Cardiac muscle cell (in vitro differentiated cells and primary cell): ENCODE measurements at places on chromosomes 2 and 18.

DNA sequence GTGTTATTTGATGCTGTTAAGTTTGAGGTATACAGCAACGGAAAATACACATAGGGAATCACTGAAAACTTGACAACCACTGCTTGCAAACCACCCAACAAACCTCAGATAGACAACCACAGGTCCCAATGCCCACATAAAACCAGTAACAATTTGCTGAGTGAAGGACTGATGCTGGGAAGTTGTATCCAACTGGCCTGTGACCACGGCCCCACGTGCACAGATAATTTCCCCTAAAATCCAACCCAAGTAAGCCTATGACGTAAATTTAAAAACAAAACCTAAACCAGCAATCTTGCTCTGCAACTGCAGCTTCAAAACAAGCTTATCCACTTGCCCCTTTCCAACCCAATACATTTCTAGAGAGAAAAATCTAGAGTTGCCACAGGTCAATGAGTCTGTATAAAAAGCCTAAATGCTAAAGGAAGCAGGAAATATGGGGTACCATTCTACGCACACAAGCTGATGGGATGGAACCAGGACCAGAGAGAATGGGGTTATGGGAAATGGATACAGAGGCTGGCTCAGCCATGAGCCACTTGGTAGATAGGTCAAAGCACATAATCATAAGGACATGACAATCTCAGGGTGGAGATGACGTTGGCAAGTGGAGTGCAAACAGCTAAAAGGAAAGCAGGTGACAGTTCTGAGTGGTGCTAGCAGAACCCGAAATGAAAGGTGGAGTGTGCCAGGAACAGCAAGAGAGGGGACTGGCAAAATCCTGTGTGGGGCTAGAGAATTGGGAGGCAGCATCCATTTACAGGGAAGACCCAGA is 27.8 kb upstream of the CREB1 start:
- DNase-seq, result peak; percentile 23

- DNase-seq, result peak; percentile 59
Observed at GRCh38 chr2:71100195-71100964, 29.6 kb downstream of the MCEE start.

DNA sequence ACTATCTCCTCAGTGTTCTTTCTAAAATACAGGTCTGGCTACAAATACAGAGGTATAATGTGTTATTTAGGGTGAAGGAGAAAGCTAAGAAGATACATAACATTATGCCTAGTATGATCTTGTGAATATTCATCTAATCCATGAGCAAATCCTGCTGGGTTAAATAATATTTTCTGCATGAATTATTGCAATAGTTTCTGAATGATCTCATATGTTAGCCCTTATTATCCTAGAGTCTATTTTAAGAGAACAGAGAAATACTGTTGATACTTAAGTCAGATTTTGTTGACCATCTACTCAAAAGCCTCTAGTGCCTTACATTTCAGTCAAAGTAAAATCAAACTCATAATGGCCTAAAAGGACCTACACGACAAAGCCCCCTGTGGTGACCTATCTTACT is 382.3 kb downstream of the FIGN start:
- no peak for DNase-seq

DNA sequence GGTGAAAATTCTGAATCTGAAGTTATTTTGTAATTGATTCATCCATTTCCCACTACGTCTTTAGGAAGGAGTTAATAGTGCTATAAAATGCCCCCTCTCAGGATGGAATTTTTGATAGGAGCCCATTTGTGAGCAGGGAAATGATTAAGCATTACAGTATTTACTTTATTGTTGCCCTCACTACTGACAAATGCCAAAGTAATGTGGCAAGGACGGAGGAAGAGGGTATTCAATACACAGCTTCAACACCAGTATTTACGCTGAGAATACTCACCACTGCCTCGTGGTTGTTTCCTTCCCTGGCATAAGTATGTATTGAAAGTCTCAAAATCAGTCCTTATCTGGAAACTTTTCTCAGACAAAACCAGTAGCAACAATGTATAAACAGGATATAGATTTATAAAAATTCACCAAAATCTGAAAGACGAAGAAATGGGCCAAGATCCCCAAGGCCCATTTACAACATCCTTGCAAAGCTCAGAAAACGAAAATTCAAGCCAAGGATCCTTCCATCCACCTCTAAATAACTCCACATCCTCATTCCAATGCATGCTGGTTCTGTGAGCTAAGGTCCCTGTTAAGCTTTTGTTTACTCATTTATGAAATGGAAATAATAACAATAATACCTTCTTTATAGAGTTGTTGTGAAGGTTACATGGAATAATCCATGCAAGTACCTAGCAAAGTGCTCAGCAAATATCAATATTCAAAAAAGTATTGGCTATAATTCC is 29.3 kb downstream of the FEZ2 start:
- peak; percentile 45 for DNase-seq

DNA sequence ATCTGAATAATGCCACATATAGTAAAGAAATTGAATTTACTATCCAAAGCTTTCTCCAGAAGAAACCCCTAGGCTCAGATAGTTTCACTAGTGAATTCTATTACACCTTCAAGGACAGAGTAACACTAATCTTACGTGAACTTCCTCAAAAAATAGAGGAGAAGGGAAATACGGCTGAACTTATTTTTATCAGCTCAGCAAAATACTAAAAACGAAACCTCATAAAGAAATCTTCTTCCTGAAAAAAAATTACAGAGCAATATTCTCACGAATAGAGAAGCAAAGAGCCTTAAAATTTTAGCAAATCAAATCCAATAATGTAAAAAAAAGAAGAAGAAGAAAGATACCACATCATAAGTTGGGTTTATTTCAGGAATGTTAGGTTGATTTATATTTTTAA is 14.7 kb downstream of the CAPN13 start:
- no peak for DNase-seq

GRCh38 chr2:222928335-222928734 is 67.5 kb downstream of the ACSL3 start:
- DNase-seq, result no peak

GRCh38 chr2:23993736-23994269 is 16.1 kb upstream of the MFSD2B start:
- DNase-seq, result no peak

- DNase-seq, result peak; percentile 46
Observed at GRCh38 chr2:167550448-167550847, 662.2 kb downstream of the XIRP2 start.

- no peak for DNase-seq
Observed at GRCh38 chr18:57748770-57749603, 54.1 kb downstream of the ATP8B1 start.

DNA sequence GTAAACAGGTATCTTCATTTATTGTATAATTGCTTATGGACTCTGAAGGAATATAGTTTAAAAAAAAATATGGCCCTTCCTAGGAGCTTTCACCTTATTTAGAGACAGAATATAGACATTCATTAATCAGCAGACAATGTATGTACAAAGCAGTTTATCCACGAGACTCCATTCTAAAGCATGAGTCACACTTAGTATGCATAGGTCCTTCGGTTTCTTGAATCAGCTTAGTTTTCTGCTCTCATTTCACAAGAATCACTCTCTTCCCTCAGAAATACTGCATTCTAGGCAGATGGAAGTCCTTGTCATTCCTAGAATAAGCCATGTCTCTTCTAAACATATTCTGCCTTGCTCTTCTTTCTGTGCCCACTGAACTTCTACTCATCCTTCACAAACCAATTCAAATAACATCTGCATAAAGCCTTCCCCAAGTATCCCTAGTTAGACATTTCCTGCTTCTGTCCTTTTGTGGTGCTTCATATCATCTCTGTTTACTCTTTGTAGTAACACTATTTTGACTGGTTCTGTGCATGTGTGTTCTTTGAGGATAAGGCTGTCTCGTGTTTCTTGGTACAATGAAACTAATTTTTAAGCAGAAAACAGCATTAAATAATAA is 84.5 kb downstream of the PTRHD1 start:
- peak; percentile 53 for DNase-seq

DNA sequence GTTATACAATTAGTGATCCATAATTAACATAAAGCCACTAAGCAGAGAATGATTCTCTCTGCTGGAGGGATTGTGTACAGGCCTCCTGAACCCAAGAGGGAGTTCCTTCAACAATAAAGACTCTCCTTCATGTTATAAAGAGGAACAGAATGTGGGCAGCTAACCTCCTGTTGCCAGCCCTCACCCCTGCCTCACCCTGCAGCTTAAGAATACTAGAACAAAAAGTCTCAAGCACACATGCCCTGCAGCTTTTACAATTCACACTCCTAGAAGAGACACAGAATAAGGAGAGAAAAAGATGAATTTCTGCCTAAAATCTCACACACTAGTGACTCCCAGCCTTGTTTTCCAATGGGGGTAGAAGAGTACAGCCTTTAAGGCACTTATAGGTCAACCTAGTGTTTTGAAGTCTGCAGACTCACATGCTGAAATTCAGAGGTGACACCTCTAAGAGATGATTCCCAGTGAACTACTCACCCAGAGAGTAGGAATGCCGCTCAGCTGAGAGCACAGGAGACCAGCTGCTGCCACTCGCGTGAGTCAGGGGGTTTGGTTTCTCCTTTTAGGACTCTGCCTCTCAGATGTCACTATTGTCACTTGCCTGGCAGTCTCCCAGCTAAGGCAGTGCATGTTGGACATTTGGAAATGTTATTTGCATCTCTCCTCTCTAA is 32.5 kb upstream of the IL1RL1 start:
- peak; percentile 55 for DNase-seq

DNA sequence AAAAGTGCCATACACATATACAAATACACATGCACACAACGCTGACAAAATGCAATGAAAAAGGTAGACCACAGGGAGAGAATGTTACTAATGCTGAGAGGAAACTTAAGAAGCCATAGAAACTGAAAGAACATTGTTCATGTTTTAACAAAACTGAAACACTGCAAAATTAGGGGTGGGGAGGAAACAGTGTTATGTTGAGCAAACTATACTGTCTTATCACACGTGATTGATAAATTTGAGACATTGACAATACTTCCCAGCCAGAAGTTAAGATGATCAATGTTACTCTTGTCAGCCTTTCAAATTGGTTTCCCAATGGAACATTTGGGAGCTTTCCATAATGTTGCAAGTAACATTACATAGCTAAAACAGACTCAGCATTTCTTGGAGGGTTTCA is 165.5 kb downstream of the L3MBTL4 start:
- no peak for DNase-seq

DNA sequence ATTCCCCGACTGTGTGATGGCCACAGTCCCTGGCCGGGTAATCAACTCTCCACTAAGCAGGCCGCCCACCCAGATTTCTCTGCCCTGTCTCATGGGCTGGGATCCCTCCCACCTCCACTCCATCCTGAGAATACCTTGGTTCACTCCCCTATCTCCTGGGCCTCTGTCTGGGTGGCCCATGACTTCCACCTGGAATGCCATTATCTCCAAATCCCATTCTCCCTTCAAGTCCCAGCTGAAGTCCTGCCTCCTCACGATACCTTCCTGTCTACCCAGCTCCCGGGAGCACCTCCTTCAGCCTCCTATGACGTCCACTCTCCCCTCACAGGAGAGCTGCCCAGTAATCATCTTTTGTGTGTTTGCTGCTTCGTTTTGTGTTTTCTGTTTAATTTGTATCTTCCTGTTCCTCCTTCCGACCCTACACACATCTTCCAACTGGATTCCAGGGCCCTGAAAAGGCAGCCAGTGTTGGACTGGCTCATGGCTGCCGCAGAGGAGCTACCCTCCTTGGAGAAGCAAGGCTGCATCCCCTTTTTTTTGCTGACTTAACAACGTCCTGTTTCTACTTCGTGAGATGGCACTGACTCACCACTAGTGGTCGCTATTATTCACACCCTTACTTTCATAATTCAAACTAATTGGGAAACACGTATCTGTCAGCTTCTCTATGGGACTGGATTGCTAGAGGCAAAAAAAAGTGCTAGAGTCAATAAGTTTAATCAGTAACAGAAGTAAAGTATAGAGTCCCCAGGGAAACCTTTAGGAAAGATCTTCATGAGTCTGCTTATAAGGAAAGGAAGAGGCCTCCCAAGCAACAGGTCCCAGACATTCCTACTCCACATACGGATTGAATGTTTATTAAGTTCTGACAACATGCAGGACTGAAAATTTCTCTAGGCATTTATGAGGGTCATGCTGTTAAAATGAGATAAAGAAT is 171.9 kb upstream of the GATA6 start:
- peak; percentile 74 for DNase-seq

GRCh38 chr2:109409321-109410038 is 204.3 kb downstream of the SEPTIN10 start:
- no peak for DNase-seq

DNA sequence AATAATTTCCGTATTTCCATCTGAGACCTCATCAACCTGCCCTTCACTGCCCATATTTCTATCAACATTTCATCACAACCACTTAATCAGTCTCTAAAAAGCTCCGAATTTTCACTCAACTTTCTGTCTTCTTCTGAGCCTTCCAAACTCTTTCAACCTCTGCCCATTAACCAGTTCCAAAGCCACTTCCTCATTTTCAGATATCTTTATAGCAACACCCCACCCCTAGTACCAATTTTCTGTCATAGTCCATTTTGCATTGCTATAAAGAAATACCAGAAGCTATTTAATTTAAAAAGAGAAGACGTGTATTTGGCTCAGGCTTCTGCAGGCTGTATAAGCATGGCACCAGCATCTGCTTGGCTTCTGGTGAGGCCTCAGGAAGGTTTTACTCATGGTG is 107.0 kb downstream of the PTGR3 start:
- no peak for DNase-seq

- no peak for DNase-seq
Observed at GRCh38 chr2:26164231-26164630, 8.7 kb upstream of the GAREM2 start.

DNA sequence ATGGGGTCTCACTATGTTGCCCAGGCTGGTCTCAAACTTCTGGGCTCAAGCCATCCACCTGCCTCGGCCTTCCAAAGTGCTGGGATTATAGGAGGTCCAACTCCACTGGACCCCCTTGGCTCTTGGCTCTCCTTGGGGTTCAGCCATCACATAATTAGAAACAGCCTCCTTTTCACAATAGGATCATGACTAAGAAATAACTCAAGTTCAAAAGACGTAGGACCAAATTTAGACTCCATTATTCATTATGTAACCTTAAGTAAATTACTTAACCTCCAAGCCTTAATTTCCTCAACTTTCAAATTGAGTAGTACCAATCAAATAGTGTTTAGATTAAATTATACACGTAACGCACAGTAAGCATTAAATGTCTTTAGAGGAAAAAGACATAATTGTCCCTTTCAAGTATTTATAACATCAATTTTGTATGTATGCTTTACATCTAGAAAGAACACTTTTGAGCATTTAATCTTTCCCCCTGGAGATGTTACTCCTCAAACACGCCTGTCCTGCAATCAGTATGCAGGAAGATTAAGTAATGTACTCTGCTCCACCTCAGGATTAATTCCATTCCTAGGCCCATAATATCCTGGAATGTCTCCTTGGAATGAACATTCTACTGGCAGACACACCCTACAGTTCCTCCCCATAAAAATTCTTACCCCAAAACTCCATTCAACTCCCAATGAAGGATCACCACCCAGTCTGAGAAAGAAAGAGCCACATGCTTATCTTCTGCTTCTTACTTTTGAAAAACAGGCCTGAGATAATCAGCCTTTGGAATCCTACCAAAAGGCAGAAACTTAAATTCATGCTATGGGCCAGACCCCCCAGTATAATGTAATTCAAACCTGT is 49.1 kb downstream of the COBLL1 start:
- DNase-seq, result no peak

- DNase-seq, result no peak
Observed at GRCh38 chr2:78202986-78203670, 681.0 kb upstream of the LRRTM4 start.

GRCh38 chr2:169415233-169415748 is 53.0 kb upstream of the LRP2 start:
- DNase-seq, result no peak

GRCh38 chr2:86226070-86226469 is 26.8 kb downstream of the MRPL35 start:
- no peak for DNase-seq
